Caudate nucleus (tissue), 63 donors: ENCODE measurements at places on chromosomes 1 and 21.

DNA sequence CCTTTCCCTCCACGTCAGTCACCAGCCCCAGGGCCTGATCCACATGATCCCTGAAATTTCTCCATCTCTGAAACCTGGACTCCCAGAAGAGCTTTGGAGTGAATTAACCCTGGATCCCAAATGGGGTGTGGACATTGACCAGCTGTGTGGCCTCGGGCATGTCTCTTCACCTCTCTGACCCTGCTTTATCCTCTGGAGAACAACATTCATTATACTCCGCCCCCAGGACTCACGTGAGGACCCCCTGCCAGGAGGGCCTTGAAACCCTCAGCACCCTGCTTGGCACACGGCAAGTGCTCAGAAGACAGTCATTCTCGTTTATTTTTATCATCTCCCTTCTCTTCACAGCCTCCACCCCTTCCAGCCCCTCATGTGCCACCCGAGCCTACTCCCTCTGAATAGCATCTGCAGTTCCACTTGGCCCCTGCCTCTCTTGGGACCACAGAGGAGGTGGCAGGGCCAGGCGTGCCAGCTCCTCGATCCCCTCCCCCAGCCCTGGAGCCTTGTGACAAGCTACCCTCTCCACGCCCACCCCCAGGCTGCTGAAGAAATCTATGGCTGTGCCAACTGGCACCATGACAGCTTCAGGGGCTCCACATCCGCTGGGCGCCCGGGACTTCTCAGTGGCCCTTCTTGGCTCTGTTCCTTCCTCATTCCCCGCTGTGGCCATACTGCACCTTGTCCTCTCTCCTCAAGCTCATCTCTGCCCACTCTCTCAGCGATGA is 18.0 kb downstream of the ADGRB2 start:
- no peak for DNase-seq

GRCh38 chr1:168110896-168111545 is 25.7 kb downstream of the GPR161 start:
- DNase-seq: no peak

- DNase-seq: no peak
Measured at GRCh38 chr1:212581034-212581433, 27.5 kb upstream of the ATF3 start.

GRCh38 chr1:20215716-20216115 is 29.4 kb upstream of the PLA2G2C start:
- no peak for DNase-seq

- no peak for DNase-seq
Measured at GRCh38 chr1:245160288-245160687, 5.5 kb downstream of the KIF26B start.

GRCh38 chr1:36248250-36248894 is 24.1 kb downstream of the THRAP3 start:
- DNase-seq: no peak

- DNase-seq: no peak
Measured at GRCh38 chr1:191993549-191993948, 164.7 kb upstream of the RGS18 start.

GRCh38 chr21:16751695-16752474 is 761.0 kb upstream of the CXADR start:
- DNase-seq: no peak
